ENCODE measurements at places on chromosomes 2 and 18. TPM values are rescaled to one million over a fixed set of nuclear protein-coding genes. Genes with fewer than 3 reads are reported as not detected.

Gene KCTD1
- 4.2 TPM for polyA plus RNA-seq

DNA sequence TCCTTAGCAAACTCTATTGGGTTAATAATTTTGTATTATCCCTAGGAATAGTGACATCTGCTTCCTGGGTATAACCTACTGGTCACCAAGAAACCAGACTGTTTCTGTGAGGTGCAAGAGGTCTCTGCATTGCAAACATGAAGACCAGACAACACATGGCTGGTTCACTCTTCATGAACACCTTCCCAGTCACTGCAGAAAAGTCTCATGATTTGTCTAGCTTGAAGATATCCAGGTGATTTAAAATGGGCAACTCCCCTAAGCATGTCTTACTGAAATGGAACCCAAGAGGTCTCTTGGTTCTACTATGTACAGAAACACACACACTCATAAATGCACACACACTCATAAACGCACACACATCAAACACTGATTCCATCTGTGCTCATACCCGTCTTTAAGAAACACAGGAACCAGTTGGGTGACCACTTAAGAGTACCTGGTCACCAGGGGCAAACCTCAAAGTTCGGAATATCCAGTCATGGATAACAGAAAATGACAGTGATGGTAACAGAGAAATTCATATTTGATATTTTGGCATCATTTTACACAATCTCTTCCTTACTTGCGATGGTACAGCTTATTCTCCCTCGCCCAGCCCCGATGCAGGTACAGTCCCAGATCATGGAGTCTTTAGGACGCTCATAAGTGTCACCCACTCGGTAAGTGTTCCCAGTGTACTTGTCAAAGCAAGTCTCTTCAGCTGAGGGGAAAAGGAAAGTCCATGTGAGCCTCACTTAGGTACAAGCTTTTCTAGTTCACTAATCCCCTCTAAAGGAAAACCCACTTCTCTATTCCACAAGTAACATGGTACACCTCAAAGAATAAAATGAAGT lies 2.9 kb downstream of the FN1 start:
- DNase-seq: no peak

GRCh38 chr2:133843551-133843950 lies 275.3 kb upstream of the NCKAP5 start:
- no peak for DNase-seq

Gene PRSS56
- 3.4 TPM for polyA plus RNA-seq

DNA sequence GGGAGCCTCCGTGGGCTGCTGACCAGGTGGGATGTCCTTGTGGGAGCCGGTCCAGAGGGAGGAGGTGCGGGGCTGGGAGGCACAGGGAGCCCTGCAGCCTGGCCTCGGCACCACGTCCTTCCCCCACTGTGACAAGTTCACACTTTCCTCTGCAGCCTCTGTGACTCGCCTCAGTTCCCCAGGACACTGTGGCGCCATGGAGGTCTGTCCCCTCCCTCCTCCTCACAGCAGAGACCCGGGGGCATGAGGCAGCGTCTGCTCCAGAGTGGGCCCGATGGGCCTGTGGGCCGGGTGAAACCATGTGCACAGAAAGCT lies 27.3 kb upstream of the KCNG2 start:
- no peak for DNase-seq

Gene MAP3K19
- not detected for polyA plus RNA-seq

DNA sequence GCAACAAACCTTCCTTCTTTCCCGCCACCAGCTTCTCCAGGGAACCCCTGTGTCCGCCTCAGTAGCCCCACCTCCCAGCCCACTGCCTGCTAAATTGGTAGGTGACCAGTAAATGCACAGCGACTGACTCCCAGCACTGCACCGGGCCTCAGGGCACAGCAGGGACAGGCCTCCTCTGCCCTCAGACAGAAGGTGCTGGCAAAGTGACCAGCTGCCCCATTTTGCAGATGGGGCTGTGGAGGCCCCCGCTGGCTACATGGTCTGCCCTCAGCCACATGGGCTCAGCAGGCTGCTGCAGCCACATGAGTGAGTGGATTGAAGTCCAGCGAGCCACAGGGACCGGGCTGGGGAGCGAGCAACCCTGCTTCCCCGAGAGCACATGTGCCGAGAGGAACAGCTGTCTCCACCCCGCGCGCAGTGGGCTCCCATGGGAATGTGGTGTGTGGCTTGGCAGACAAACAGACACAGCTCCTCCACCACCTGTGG lies 7.8 kb upstream of the NPPC start:
- DNase-seq: no peak

All from forelimb muscle (tissue), 1 donor.